ENCODE measurements at places on chromosomes 4 and X. TPM values are rescaled to one million over a fixed set of nuclear protein-coding genes. Genes with fewer than 3 reads are reported as not detected.

TBC1D9 gene
- total RNA-seq = 52.4 TPM

GAGE13 gene
- not detected for total RNA-seq

ANOS1 gene
- total RNA-seq = 5.1 TPM

RRH gene
- 0.29 TPM for total RNA-seq

GRCh38 chr4:62571494-62571893, 1371.4 kb downstream of the ADGRL3 start:
- H3K27me3 ChIP-seq = peaks cover 3% of the 10 kb centered on the region
- H3K4me1 ChIP-seq = no peaks in the 10 kb centered on the region
- H3K27ac ChIP-seq = no peak overlapping the region
- no peaks in the 10 kb centered on the region for H3K36me3 ChIP-seq
- H3K4me3 ChIP-seq = no peak overlapping the region

GRCh38 chrX:7090641-7091040, 56.9 kb upstream of the STS start:
- no peak overlapping the region for H3K4me3 ChIP-seq
- DNase-seq = no peak
- H3K36me3 ChIP-seq = peaks cover 10% of the 10 kb centered on the region
- no peaks in the 10 kb centered on the region for H3K27me3 ChIP-seq

DNA sequence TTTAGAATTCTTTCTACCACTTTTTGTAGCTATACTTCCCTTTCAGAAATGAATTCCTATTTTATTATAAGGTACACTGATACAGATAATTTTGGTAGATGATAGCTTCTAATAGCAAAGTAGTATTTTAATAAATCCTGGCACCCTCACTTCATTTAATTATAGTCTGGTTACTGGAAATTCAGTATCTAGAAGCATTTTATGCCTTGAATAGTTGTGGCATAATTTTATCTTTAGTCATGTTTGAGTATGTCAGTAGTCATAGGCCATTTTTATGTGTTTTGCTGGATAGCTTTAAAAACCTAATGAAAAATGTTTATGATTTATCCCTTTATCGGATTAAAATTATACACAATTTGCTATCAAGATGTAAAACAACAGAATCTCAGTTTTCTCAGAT, 92.3 kb downstream of the DIAPH2 start:
- H3K36me3 ChIP-seq = no peaks in the 10 kb centered on the region
- no peaks in the 10 kb centered on the region for H3K27me3 ChIP-seq
- DNase-seq = no peak
- H3K27ac ChIP-seq = no peak overlapping the region

DNA sequence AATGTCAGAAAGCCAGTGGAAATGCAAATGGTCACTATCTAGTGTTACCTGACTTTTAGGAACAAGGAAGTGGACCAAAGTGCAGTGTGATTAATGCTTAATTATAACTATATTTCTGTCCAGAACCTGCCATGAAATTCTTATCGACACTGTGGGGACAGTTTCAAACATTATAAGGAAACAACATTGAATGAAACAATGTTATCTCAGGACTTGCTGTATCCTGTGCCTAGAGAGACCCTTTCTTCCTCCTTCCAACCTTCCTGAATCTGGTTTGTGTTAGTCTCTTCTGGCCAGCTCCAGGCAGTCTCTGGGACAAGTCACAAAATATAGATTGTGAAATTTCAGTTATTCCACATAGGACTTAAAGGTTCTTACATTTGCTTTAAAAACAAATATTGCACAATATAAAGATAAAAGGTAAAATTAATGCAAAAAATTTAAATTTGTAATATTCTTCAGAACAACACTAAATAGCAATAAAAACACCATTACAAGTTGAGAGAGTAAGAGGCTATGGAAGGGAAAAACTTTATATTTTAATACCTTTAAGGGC, 203.4 kb downstream of the ZNF674 start:
- H3K36me3 ChIP-seq = no peaks in the 10 kb centered on the region
- H3K4me3 ChIP-seq = no peak overlapping the region
- no peak for DNase-seq
- H3K27ac ChIP-seq = no peak overlapping the region

- peaks cover 25% of the 10 kb centered on the region for H3K27me3 ChIP-seq
- no peaks in the 10 kb centered on the region for H3K36me3 ChIP-seq
- peaks cover 8% of the 10 kb centered on the region for H3K4me1 ChIP-seq
- no peak overlapping the region for H3K4me3 ChIP-seq
- no peak overlapping the region for H3K27ac ChIP-seq
- DNase-seq = no peak
Observed at GRCh38 chr4:39178706-39179105, 3.6 kb upstream of the WDR19 start.

DNA sequence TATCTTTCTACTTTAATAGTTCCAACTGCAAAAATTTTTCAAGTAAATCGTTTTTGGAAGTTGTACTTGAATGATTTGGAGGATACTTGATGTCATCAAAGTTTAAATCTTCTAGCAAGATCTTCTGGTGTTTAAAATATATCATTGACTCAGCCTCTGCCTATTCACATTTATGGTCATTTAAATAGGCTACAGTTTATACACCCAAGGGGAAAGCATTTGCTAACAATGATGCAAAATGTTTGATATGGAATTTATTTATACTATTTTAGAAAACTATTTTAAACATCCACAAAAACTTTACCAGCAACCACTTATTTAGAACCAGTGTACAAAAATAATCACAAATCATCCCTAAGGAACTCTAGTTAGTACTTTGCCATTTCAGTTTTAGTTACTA, 123.3 kb upstream of the STIM2 start:
- H3K4me3 ChIP-seq = no peak overlapping the region
- H3K4me1 ChIP-seq = peaks cover 7% of the 10 kb centered on the region
- H3K36me3 ChIP-seq = no peaks in the 10 kb centered on the region

DNA sequence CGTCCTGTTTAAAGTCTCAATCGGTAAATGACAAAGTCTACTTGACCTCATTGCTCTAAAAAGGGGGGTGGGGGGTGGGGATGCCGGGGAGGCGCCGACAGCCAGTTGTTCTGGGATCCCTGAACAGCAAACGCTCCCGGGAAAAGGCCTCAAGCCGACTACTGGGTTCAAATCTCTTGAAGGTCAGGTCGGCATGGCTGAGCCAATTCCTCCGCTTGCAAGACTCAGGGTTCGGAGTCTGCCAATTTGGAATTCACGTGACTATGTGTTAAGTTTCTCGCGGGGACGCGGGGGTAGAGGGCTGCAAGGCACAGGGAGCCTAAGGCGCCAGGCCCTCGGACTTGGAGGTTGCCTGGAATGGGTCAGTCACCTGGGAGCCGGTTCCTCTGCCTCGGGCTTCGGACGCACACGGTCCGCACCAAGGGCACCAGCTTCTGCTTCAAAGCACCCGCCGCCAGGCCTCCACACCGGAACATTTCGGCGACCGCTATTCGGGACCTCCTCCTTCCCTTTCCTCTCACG, 399 bp downstream of the AIFM1 start:
- peaks cover 24% of the 10 kb centered on the region for H3K4me1 ChIP-seq
- H3K36me3 ChIP-seq = no peaks in the 10 kb centered on the region
- DNase-seq = no peak
- peak overlapping the region; percentile 92 for H3K4me3 ChIP-seq
